ENCODE measurements at places on chromosomes 16 and 17. TPM values are rescaled to one million over a fixed set of nuclear protein-coding genes. Genes with fewer than 3 reads are reported as not detected.

TBX2 gene
- 25.9 TPM for total RNA-seq

DNA sequence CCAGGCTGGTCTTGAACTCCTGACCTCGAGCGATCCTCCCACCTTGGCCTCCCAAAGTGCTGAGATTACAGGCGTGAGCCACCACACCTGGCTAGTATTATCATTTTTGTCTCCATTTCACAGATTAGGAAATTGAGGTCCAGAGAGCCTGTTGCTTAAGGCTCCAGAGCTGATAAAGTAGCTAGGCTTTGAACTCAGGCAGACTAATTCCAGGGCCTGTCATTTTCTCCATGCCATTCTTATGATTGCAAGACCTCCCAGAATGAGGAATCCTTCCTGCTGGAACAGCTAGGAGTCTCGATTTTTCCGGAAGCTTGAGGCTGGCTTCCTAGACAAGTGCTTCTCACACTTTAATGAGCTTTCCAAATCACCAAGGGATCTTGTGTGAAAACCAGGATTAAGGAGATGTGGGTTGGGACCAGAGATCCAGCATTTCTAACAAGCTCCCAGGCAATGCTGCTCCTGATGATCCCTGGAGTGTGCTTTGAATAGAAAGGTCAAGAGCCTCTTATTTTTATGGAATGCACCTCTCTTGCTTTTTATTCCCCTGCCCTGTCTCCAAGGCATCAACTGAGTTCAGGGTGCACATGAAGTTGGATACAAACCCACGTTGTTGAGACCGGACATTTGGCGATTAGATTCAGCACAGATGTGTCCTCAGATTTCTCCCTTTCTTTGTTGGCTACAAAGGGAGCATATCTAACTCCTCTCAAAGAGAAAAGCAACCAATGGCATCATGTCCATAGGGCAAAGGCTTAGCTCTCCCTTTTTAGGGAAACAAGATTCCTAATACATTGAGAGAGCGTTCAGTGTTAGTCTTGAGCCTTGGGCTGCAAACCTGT is 40.3 kb upstream of the FAM20A start:
- no peak overlapping the region for H3K4me3 ChIP-seq
- H3K27me3 ChIP-seq = peaks cover 34% of the 10 kb centered on the region
- no peaks in the 10 kb centered on the region for H3K36me3 ChIP-seq

CCT6B gene
- total RNA-seq = 3.2 TPM

DNA sequence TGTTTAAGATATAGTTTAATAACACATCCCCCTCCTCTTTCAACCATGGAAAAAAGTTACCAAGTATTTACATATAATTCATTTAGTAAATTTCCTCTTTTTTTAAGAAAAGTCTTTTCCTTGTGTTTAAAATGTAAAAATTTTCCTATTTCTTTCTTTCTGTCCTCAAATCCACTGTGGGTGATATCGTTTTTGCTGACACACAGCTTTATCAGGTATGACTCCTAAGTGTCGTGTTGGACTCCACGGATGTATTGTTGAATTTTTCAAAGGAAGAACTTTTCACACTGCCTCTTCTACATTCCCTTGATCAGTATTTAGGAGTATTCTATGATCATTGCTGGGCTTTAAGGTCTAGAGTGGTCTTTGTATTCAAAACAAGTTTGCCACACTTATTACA is 33.1 kb downstream of the CYLD start:
- no peaks in the 10 kb centered on the region for H3K4me1 ChIP-seq
- H3K36me3 ChIP-seq = peaks cover 23% of the 10 kb centered on the region
- no peak overlapping the region for H3K4me3 ChIP-seq
- no peak for DNase-seq
- no peaks in the 10 kb centered on the region for H3K27me3 ChIP-seq

- H3K4me1 ChIP-seq = no peaks in the 10 kb centered on the region
- H3K36me3 ChIP-seq = no peaks in the 10 kb centered on the region
- H3K27ac ChIP-seq = no peak overlapping the region
- H3K4me3 ChIP-seq = no peak overlapping the region
- H3K27me3 ChIP-seq = no peaks in the 10 kb centered on the region
Measured at GRCh38 chr16:76478105-76478504, 200.9 kb downstream of the CNTNAP4 start.

TBC1D28 gene
- total RNA-seq = not detected

DNA sequence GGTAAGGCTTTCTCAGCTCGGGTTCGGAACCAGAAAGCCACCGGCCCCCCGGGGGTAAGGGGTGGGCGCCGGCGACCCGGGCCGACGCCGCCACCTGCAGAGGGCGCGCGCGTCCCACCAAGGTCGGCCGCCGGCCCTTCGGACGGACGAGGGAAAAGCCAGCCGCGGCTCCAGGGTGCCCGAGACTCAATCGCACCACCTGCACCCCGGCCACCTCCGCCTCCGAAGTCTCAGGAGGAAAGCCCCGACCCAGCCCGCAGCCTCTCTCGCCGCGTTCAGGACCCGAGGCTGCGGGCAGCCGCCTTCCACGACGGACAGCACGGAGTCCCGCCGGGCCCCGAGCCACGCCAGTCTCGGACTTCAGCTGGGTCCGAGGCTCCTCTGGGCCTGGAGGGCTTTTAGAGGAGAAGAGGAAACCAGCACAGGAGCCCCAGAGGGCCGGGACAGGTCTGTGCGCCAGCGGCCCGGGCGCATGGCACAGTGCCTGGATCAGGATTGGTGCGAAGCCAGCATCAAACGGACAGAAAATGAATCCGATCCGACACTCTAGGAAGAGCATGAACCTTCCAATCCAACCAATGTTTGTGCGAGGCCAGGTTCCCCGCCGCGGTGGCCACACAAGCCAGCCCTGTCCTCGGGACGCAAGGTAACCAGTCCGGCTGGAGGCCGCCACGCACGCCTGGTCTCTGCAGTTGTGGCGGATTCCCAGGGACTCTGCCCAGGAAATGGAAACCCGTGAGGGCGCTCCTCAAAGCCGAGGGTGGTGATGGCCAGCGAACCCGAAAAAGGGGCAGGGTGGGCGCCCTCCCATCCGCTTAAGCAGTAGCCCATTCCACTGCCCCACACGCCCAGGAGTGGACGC is 6.7 kb downstream of the CBX8 start:
- H3K27me3 ChIP-seq = peaks cover 43% of the 10 kb centered on the region
- DNase-seq = no peak
- H3K4me1 ChIP-seq = peaks cover 18% of the 10 kb centered on the region
- no peak overlapping the region for H3K4me3 ChIP-seq
- peaks cover 3% of the 10 kb centered on the region for H3K36me3 ChIP-seq

SLC13A2 gene
- not detected for total RNA-seq

DNA sequence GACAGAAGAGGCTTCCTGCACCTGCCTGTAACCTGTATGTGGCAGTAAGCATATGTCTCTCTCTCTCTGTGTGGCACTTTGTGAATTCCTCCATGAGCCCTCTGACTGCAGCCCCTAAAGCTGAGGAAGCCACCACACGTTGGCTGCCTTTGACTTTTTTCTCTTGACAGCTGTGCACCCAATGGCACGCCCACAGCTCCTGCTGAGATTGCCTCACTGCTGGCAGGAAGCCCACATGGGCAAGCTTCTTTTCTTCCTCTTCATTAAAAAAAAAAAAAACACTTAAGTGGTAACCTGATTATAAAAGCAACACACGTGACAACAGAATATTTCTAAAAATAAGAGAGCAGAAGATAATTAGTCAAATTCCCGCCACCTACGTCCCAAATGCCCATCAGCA is 34.0 kb upstream of the PIRT start:
- H3K4me1 ChIP-seq = no peaks in the 10 kb centered on the region
- DNase-seq = no peak
- no peak overlapping the region for H3K27ac ChIP-seq
- H3K27me3 ChIP-seq = no peaks in the 10 kb centered on the region

CMIP gene
- total RNA-seq = 38.0 TPM

DNA sequence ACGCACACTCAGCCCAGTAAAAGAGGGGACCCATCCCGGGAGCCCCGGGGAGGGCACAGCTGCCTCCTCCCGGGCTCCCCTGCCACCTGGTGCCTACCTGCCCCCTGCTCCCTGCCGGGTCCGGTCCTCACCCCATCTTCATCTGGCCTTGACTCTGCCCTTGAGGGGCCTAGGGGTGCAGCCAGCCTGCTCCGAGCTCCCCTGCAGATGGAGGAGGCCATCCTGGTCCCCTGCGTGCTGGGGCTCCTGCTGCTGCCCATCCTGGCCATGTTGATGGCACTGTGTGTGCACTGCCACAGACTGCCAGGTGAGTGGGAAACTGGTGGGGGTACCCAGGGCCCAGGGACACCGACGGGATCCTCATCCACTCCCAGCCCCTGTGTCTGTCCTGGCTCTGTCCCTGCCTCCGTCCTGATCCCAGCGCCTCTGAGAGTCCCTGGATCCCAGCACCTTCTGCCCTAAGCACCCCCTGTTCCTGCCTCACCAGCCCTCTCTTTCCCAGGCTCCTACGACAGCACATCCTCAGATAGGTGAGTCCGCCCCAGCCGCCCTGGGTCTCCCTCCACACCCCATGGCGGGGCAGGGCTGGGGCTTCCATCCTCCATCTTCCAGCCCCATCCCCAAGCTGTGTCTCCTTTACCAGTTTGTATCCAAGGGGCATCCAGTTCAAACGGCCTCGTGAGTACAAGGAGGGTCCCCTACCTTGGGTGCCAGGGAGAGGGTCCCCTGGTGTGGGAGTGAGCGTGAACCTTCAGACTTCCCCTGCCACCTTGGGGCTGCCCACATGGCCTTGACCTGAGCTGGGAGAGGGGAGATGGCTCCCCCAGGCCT is 574 bp downstream of the LAT start:
- H3K4me3 ChIP-seq = no peak overlapping the region
- peaks cover 50% of the 10 kb centered on the region for H3K36me3 ChIP-seq

All from osteocyte (in vitro differentiated cells).